Kidney (tissue), 22 donors: ENCODE measurements at places on chromosomes 11 and 22.

DNA sequence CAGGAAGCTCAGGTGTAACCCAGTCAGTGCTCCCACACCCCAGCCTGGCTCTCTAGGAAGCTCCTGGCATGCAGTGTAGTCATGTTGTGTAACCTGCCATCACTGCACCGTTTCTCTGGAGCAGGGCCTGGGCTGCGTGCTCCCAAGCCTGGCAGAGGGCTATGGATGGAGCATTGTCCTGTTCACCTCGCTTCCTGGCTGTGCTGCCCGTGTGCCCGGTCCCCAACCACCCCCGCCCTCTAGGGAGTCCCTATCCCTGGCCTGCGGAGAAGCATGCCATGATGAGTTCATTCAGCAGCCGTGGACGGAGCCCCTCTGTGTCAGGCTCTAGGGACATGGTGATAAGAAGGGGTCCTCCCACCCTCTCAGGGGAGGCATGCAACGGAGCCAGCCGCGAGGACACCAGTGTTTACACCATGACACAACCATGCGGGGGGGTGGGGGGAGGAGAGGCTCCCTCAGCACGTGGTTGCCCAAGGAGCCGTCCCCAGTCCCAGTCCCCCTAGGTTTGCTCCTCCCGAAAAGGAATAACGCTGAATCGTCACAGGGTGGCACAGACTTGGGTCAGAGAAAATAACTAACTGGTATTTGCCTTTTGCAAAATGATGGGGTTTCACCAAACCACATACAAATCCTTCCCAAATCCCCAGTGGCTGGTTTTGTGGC is 73.1 kb downstream of the FBLN1 start:
- DNase-seq = peak; percentile 75

DNA sequence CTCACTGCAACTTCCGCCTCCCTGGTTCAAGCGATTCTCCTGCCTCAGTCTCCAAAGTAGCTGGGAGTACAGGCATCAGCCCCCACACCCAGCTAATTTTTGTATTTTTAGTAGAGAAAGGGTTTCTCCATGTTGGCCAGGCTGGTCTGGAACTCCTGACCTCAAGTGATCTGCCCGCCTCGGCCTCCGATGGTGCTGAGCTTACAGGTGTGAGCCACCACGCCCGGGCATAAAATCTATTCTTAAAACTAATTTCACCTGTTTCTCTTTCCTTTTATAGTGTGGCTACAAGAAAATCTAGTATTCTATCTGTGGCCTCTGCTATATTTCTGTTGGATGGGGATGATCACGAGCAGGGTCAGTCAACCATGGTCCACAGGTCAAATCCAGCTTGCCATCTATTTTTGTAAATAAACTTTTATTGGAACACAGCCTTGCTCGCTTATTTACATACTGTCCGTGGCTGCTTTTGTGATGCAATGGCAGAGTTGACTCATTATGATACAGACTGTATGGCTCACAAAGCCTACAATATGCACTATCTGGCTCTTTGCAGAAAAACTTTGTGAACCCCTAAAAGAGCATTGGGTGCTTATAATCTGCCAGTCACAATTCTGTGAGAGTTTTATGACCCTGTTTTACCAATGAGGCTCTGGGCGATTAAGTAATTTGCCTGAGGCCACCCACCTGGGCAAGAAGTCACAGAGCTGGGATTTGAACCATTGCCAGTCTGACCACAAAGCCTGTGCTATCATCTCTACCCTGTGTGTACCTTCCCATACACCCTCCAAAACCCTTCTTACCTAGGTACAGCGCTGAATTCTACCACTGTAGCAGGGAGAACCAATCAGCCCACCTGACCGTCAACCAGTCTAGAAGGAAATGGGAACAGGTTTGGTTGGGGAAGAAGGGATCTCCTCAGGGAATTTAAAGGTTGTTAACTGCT is 28.3 kb downstream of the SLC1A2 start:
- DNase-seq = no peak

DNA sequence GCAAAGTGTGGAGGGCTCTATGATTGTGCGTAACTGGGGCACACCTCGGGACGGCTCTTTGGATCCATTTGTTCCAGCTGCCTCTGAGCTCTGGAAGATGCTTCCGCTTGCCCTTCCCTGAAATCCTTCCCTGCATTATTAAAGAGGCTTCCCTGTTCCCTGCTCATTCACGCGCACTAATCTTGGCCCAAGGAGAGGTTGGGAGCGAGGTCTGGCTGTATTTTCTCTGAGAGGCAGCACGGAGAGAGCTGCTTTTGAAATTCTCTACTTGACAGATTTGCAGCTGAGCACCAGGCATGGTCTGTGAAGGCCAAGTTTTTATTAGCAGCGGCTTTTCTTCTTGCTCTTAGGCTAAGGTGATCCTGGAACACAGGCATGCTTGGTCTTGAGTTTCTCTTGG is 94.8 kb upstream of the NTM start:
- peak; percentile 12 for DNase-seq

DNA sequence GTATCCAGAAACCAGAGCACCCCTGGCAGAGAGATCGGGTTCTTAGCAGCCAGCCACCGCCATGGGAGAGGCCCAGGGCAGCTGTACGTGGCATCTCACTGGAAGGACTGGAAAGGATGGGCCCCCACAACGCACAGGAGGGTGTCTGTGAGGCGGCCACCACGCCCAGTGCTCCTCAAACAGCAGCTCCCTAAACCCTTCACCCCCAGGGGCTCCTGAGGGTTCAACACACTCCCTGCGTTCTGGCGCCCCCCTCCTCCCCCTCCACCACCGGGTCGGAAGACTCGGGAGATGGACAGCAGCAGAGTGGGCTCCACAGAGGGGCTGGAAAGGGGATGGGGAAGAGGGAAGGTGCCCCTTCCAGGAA is 1.1 kb downstream of the MAPK12 start:
- DNase-seq = no peak

GRCh38 chr11:85346484-85346883 is 280.7 kb downstream of the DLG2 start:
- DNase-seq = no peak

DNA sequence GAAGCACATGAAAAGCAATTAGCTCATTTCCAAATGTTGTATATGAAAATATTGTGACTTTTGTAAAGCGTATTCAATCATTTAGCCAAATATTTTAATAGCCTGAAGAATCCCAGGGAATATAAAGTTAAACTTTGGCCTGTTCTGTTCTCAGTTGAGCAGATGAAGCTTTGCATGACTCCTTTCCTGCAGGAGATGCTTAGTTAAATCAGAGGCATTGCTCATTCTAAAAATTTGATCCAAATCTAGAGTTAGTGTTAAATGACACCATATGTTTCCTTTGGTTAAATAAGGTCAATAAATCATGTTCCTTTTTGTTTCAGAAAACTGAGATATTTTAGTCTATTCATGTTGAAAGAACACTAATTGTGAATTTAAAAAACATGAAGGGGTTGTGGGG is 51.2 kb upstream of the BIRC3 start:
- DNase-seq = no peak

DNA sequence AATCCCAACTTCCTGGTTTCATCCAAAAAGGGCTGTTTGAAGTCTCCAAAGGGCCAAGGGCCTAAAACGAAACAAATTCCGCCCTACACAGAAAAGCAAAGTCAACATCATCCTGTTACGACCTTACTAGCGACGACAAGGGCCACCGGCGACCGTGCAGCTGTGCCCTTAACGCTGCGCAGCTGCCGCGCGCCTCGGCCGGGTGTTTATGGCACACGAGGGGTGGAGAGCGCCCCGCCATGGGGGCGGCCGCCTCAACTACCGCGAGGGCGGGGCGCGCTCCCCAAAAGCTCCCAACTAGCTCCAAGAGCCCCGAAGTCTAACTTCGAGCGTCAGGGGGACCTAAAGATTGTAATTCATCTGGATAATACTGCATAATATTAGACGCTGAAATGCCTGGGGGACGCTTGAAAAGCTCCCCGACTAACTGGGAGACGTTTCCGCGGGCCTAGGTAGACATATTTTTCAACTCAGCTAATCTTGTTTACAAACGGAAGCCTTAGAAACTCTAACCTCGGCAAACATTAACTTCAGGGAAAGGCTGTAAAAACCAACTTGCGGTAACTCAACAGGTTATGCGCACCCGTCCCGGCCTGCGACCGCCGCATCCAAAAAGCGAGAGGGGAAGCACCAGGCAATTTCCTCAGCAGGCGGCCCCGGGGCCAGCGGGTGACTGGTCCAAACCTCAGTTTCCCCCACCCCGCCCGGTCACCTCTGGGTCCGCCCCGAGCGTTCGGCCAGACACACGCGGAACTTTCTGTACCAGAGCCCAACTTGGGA is 694 bp downstream of the TMEM123 start:
- peak; percentile 89 for DNase-seq

- DNase-seq = no peak
Measured at GRCh38 chr11:5809122-5809519, 397 bp downstream of the OR52N2 start.

GRCh38 chr11:13676576-13676975 is 8.1 kb downstream of the FAR1 start:
- DNase-seq = no peak

DNA sequence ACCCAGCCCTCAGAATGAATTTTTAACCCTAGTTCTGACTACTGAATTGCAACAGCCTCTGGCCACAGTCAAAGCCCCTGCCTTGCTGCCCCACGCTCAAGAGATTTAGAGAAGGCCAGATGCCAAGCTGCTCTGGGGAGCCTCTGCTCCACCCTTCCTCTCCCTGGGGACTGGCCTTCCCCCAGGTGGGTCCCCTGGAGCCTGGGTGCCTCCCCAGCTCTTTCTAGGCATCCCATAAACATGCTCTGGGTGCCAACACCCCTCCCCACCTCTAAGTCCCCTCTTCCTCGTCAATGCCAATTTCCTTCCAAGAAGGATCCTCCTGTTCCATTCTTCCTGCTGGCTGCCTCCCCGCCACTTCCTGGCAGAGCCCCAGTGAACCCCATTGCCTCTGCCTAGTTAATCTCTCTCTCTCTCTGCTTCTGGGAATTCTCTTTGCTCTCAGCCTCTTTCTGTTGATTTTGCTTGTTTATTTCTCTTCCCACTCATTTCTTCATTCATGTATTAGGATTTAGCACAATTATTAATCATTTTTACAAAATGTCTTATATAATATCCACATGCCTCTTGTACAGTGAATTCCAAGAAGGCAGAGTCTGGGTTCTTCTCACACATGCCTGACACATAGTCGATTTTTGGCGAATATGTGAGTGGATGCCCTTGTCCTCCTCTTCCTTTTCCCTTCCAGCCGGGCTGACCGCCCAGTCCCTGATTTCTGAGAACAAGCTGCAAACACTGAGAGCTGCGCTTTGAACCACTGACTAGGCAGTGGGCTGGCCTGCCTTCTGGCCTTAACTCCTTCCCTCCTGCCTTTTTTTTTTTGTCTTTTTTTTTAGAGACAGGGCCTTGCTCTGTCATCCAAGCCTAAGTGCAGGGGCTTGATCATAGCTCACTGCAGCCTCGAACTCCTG is 17.5 kb downstream of the UQCR10 start:
- DNase-seq = peak; percentile 89

DNA sequence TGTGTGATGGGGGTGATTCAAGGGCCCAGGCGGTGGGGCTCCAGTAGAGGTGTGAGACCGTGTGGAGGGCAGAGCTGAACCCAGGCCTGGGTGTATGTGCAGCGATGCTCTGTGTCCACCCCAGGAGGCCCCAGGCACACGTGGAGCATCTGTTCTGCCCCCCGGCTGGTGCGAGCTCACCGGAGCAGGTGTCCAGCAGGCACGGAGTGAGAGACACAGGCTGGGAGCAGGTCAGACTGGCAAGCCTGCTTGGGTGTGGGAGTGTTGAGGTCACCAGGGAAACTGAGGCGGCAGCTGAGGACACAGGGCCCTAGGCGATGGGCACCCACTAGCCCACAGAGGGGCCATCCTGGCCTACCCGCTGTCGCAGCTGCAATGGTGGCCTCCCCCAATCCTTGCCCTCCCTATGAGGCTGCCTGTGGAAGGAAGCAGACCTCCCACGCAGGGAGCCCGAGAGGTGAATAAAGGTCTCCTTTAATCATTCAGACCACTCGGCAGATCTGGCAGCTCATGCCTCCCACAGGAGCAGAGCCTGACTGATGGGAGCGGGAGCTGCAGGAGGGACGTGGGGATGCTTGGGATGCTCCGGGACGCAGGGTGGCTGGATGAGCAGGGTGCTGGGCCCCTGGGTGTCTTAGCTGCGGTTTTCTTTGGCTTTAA is 1165.1 kb downstream of the BRD1 start:
- peak; percentile 69 for DNase-seq

DNA sequence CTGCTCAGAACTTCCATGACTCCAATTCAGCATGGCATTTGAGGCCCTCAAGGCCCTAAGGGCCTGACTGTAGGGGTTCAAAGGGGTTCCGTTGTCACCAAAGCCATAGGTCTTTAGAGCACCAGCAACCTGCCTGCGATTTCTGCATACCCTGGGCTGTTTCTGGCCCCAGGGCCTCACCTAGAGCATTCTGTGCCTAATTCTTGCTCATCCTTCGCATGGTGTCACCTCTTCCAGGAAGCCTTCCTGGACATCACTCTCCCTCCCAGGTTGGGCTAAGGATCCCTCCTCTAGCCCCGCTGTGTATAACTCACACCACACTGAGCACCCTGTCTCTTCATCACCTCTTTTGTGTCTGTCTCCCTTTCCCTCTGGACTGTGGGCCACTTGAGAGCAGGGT is 194.3 kb downstream of the CEP164 start:
- no peak for DNase-seq

GRCh38 chr11:111378861-111379601 is at the start of gene POU2AF1:
Gene POU2AF1, minus strand, starts transcription at chr11:111379275. Its CDS starts 98 bp downstream, at chr11:111379177.
- DNase-seq = peak; percentile 66

GRCh38 chr11:84522331-84522730 is 1104.8 kb downstream of the DLG2 start:
- DNase-seq = no peak
